ENCODE measurements at places on chromosomes 11 and 22.
A peak's percentile ranks its signal among the peaks of the same experiment; 100 is the strongest.

DNA sequence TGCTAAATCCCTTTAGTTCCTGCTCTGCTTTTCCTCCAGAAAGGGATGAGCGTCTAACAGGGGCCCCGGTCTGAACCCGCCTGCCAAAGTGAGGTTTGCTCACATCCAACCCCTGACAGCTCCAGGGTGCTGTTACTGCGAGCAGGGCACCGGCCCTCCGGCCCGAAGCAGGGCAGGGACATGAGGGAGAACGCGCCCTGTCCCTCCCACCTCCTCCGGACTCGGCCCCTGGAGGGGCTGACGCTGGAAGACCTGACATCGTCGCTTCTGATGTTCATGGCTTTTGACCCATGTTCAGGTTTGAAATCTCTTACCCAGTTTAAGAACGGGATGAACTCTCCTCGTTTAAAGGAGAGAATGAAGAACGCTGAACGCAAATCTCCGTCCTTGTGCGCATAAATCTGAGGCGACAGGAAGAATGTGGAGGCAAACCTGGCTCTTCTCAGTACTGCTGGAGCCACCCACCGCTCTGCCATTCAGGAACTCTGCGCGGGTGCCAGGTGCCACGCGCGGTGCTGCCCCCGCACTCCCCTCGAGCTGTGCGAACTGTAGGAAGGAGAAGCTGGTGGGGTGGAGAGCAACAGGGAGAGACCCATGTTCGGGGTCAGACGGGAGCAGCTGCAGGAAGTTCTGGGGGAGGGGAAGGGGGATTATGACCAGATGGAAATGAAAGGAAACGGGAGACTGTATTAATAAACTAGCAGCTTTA, 826 bp upstream of the EEF1G start:
- DNase-seq = peak; percentile 69

DNA sequence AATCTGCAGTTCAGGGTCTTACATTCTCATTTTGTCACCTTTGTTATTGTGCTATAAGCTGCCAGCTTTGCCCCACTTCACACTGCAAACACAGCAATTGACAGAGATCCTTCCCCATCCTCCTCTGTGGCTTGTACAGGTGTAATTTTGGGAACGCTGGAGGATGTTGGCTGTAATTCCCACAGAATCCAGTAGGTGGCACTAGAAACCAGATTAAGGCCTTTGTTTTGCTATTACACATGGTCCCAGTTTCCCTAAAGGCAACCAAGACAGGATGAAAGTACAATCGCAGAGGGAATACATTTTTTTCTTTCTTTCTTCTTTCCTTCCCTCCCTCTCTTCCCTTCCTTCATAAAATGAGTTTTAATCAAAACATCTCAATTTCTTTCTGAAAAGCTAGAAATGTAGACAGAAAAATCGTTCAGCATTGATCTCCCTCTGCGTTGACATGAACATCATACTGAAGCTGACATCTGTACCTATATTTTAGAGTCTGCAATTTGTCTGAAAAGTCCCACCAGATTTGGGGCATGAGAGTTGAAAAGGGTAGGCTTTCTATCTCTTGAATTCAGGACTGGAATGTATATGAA, 21.3 kb upstream of the NELL1 start:
- DNase-seq = no peak

GRCh38 chr11:72989727-72990126, 152.4 kb downstream of the FCHSD2 start:
- DNase-seq = no peak

GRCh38 chr11:69864686-69865661, 45.8 kb upstream of the FGF3 start:
- no peak for DNase-seq

- no peak for DNase-seq
Observed at GRCh38 chr22:49093192-49093880, 734.3 kb downstream of the BRD1 start.

GRCh38 chr22:49915610-49916009, 2.6 kb downstream of the ALG12 start:
- no peak for DNase-seq

DNA sequence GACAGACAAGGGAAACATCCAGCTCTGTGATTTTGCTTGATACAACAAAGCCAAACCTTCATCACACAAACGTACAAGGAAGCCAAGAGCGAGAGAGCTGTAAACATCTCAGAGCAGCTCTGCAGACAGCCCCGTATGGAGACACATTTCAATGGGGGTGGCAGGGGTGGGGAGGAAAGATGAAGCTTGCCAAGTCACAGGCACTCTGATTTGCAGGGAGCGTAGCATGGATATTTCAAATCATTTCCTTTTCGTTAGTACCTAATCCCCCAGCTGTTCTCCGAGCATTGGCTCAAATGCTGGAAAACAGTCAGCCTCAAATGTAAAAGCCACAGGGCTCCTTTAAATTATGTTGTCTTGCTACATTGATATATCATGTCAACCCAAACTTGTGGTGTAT, 458.9 kb upstream of the CADM1 start:
- peak; percentile 57 for DNase-seq

DNA sequence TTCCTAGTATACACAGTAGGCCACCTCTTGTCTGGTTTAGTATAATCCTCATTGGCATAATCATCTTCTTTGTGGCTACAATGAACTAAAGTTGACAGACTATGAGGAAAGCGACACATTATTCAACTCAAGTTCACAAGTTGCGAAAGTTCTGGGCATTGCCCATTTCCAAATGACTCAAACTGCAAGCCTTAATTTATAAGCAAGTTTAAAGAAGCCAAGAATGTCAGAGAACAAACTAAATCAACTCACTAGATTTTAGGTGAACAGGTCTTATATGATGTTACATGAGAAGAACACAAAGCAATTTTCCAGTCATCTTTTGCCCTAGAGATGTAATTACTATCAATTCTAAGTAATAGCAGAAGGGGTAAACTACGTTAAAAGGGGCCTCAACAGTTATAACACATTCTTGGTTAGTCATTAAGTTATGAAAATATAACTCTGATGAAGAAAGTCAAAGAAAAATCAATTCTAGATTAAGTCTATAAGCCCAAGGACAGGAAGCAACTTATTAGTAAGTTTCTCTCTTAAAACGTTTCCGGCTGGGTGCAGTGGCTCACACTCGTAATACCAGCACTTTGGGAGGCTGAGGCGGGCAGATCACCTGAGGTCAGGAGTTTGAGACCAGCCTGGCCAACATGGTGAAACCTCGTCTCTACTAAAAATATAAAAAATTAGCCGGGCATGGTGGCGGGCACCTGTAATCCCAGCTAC, 21.5 kb downstream of the PICALM start:
- no peak for DNase-seq

DNA sequence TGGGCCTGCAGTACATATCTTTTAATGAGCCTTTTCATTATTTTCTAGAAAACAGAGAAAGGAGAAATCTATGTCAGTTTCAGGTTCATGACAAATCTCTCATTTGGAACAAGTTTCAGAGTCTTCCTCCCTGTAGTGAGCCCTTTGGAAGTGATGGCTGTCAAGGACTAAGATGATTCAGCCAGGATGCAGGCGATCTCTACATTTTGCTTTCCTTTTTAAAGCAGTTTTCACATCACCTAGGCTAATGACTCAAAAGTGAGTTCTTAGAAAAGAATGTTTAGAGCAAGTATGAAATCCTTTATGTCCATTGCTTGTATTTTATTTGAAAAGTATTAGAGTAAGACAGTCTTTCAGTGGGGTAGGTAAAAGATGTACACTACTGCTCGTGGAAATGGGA, 130.1 kb downstream of the TRPC6 start:
- DNase-seq = no peak

GRCh38 chr11:30422447-30423278, 99.8 kb downstream of the ARL14EP start:
- no peak for DNase-seq

GRCh38 chr11:104846216-104846615, 52.0 kb downstream of the CASP12 start:
- no peak for DNase-seq

DNA sequence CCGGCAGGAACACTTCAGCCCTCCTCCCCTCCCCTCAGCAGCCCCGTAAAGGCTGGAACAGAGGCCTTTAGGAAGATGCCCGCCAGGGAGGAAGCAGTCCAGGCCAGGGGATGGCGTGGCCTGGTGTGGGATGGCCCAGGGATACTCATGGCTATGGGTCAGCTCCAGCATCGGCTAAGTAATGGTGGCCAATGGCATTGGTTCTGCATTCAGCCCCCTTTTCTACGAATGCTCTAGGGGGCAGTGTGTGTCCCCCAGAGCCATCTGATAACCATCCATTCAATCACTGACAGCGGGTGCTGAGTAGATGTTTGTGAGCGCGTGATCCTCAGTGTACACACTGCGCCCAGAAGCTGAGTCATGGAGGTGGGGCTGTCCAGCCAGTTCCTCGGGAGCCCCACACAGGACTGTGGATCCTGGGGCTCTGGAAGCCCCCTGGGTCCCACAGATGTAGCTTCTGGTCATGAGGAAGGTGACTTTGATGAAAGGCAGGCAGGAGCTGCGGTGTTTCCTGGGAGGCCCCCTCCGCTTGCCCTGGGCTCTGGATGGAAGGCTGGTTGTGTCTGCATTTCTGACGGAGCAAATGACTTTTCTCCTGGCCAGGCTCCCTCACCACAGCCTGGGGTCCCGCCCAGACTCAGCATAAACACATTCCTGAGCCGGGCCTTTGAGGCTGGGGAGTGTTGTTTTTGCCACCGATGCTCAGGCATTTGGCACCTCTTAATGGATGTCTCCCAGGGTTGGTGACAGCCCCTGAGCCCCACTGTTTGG, 46.5 kb downstream of the FBLN1 start:
- DNase-seq = peak; percentile 74

DNA sequence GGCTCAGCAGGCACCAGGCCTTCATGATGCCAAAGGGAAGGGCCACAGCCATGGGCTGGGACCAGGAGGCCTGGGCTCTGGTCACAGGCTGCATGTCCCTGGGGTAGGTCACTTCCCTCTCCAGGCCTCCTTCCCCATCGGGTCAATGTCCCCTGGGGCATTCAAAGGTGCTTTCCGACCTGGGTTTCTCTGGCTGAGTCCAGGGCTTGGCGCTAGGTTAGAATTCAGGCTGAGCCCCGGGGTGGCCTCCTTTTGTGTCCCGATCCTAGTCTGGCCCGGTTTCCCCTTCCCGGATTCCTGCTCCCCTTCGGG, 12.2 kb downstream of the MAFF start:
- DNase-seq = peak; percentile 50

DNA sequence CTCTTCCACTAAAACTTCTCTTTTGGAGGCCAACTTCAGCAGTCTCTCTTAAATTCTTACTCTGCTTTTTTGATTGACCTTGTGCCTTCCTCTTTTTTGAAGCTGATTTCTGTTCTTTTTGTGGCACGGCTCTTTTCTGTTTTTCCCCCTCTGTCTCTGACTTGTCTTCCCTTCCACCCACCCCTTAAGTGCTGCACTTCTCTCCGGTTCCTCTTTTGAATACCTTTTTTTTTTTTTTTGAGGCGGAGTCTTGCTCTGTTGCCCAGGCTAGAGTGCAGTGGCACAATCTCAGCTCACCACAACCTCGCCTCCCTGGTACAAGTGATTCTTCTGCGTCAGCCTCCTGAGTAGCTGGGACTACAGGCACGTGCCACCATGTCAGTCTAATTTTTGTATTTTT, 211.9 kb downstream of the BLID start:
- DNase-seq = no peak
